ENCODE measurements at places on chromosomes 5 and 9. TPM values are rescaled to one million over a fixed set of nuclear protein-coding genes. Genes with fewer than 3 reads are reported as not detected.

The CDC20B gene
- not detected for total RNA-seq

The SCGB3A2 gene
- total RNA-seq: not detected

- H3K27ac ChIP-seq: no peak overlapping the region
- no peak overlapping the region for H3K4me3 ChIP-seq
- H3K4me1 ChIP-seq: no peaks in the 10 kb centered on the region
- no peaks in the 10 kb centered on the region for H3K27me3 ChIP-seq
- H3K36me3 ChIP-seq: peaks cover 27% of the 10 kb centered on the region
- DNase-seq: no peak
Observed at GRCh38 chr5:149220750-149221149, 50.9 kb upstream of the AFAP1L1 start.

DNA sequence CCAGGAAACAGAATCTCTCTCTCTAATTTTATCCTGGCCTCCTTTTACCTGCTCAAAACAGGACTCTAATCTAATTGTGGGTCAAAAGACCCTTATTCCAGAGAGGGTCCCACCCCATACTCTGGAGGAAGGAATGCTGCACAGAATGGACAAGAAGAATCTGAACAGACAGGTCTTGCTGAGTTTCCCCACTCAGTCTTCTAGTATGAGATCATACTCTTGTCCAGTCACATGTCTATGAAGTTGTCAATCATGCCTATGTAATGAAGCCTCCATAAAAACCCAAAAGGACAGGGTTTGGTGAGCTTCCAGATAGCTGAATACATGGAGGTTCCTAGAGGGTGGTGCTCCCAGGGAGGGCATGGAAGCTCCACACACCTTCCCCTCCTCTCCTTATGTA lies 123.9 kb upstream of the FER start:
- H3K27me3 ChIP-seq: no peaks in the 10 kb centered on the region
- H3K36me3 ChIP-seq: no peaks in the 10 kb centered on the region
- no peak overlapping the region for H3K4me3 ChIP-seq

GRCh38 chr5:61626639-61627282 lies 294.7 kb downstream of the ZSWIM6 start:
- no peaks in the 10 kb centered on the region for H3K27me3 ChIP-seq
- H3K27ac ChIP-seq: no peak overlapping the region
- DNase-seq: no peak

- no peak for DNase-seq
- no peaks in the 10 kb centered on the region for H3K27me3 ChIP-seq
- H3K4me3 ChIP-seq: no peak overlapping the region
Observed at GRCh38 chr5:125064621-125065438, 318.4 kb upstream of the ZNF608 start.

DNA sequence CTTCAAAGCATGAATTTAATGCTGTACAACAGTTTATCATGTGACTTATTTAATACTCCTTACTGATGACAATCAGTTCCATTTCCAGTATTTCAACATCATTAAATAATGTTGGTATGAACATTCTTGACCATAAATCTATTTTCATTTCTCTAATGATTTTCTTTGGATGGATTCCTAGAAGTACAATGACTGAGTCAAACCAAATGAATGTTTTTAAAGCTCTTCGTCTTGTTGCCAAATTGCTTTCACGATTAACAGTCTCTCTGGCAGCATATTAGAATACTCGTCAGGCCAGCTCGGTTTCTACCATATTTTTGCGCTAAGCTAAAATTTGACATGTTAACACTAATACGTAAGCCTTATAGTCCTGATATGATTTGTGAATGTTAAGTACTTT lies 197.0 kb downstream of the TRPM3 start:
- H3K4me1 ChIP-seq: no peaks in the 10 kb centered on the region
- H3K27ac ChIP-seq: no peak overlapping the region

Data from PC-9 (cell line).